CD4-positive, alpha-beta T cell treated with Interleukin-15 for 1 hour (primary cell): ENCODE measurements at places on chromosomes 3 and 15.

DNA sequence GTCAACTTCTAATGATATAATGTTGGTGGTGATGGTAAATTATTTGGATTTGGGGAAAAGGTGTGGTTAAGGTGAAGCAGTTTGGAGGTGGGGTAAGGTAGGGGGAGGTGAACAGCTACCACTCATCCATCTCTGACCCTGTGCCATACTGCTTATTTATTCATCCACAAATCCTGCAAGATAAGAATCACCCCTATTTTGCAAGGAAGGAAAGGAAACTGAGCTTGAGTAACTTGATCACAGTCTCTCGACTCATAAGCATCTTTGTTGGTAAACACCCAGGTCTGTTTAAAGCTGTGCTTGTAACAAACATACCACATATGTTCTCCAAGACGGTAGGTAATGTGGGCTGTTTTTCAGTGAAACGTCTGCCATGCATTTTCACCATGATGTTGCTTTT is 67.3 kb downstream of the PTPRG start:
- no peak for DNase-seq

- DNase-seq = no peak
These were observed 23.5 kb downstream of the MAGEF1 start for GRCh38 chr3:184688251-184688881.

- DNase-seq = no peak
These were observed 97.2 kb upstream of the CCNL1 start for GRCh38 chr3:157257101-157257500.

GRCh38 chr15:60752973-60753720 is 274.2 kb upstream of the ICE2 start:
- no peak for DNase-seq

GRCh38 chr15:48388016-48388851 is 57.0 kb downstream of the DUT start:
- DNase-seq = no peak

DNA sequence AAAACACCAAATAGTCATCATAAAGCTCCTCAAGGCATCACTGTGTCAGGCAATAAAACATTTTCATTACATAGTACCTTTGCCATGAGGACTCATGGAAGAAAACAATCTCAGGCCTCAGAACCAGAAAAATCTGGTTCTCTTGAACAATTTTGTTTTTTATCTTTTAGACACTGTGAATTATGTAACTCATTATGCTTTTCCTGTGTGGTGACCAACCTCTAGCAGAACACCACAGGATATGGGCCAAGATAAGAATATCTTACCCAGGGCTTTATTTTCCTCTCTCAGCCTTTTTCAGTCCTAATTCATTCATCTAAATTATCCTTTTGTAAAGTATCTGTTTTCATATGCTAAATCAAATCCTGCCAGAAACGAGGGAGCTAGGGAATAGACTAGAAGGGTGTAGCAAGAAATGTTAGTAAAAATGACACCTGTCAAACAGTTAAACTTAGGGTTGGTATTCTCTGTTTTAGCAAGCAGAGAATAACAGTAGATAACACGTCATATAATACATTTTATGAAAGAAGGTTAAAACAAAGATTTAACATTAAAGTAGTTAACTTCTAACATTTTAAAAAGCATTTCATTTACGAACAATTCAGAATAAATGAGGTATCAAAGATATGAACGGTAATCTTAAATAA is 111.1 kb downstream of the FBXL22 start:
- DNase-seq = no peak

- no peak for DNase-seq
These were observed 251.0 kb downstream of the ROBO1 start for GRCh38 chr3:79516795-79517194.

GRCh38 chr15:74461847-74462511 is 1.0 kb upstream of the UBL7 start:
- DNase-seq = no peak

DNA sequence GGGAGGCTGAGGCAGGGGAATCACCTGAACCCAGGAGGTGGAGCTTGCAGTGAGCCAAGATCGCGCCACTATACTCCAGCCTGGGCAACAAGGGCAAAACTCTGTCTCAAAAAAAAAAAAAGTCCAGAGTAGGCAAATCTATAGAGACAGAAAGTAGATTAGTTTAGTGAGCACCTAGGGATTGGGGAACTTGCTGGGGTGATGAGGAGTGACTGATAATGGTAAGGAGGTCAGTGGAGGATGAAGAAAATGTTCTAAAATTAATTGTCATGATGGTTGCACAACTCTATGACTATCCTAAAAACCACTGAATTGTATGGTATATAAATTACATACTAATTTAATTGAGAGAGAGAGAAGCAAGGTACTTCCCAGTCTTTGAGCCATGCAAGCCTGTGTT is 27.8 kb upstream of the LYZL4 start:
- no peak for DNase-seq

- no peak for DNase-seq
These were observed 61.2 kb upstream of the MCF2L2 start for GRCh38 chr3:183489455-183490210.

DNA sequence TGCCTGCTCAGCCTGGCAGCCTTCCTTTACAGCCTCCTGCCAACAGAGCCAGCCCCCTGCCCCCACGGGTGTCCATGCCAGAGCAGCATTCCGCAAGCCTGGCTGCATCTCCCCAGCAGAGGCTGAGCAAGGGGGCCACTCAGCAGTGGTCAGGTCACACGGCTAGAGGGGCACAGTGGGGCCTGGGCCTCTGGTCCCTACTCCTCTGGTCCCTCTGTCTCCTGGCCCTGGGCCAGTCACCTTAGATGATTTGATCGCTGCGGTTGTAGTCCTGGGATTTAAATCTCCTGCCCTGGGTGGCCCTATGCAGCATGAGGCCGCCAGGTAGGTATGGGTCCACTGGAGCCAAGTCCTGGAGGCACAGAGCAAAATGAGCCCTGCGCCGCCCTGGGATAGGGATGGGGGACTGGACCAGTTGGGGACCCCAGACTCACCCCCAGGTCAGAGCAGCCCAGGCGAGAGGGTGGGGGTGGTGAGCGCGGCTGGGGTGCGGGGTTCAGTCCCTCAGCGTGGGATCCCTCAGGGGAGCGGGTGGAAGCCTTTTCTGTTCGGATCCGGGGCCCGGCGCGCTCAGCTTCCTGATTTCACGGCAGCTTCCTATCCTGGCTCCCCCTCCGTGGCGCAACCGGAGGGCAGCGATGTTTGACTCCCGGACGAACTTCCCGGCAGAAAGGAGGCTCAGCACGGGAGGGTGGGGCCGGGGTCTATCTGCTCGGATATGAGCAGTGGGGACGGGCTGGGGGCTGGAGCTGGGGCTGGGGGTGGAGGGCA is at the start of gene ZBTB47:
Gene ZBTB47, plus strand, starts transcription at position 138 of the 771 bp plus-strand sequence. CDS start 4,659 bp downstream, outside the sequence.
- DNase-seq = no peak

DNA sequence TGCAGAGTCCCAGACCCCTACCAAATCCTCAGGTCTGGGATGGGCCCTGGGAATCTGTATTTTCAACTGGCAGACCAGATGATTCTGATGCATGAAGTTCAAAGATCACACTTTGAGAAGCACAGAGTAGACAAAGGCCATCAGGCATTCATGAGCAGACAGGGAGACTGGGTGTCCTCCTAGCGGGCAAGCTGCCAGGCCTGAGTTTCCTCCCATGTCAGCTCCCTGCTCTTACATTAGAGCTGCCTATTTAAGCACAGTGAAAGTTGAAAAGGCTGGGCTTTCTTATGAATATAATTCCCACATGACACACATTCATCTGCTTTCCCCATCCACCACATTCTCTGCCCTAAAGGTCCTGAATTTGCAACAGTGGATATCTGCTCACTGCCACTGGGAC is 14.0 kb downstream of the CAPN3 start:
- DNase-seq = no peak

GRCh38 chr15:46280762-46281542 is 646.1 kb downstream of the SQOR start:
- DNase-seq = no peak
